Amniotic epithelial cell (primary cell): ENCODE measurements at places on chromosomes 7 and 10.

GRCh38 chr10:42113158-42113450 is 525.3 kb downstream of the ZNF33B start:
- no peak for DNase-seq

DNA sequence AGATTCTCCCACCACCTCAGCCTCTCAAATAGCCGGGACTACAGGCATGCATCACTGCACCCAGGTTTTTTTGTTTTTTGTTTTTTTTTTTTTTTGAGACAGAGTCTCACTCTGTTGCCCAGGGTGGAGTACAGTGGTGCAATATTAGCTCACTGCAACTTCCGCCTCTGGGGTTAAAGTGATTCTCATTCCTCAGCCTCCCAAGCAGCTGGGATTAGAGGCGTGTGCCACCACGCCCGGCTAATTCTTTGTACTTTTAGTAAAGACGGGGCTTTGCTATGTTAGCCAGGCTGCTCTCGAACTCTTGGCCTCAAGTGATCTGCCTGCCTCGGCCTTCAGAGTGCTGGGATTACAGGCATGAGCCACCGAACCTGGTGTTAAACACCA is 107.5 kb upstream of the KIF5B start:
- DNase-seq, result no peak

DNA sequence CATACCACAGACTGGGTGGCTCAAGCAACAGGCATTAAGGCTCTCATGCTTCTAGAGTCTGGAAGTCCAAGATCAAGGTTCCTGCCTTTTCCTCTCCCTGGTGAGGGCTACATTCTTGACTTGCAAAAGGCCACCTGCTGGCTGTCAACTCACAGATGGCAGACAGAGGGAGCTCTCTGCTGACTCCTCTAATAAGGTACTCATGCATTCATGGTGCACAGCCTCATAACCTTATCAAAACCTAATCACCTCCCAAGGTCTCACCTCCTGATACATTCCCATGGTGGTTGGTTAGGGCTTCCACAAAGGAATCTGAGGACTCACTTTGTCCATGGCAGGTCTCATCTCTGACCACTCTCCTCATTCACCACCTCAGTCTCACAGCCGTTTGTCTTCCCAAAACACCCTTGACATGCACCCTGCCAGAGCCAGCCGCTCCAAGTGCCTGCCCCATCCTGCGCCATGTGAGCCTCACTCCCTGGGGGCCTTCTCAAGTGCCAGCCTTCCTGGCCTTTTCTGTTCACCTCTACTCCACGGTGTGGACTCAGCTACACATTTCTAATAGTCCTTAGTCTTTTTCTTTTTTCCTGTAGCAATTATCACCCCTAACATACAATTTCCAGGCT is 400.3 kb upstream of the ADARB2 start:
- no peak for DNase-seq

DNA sequence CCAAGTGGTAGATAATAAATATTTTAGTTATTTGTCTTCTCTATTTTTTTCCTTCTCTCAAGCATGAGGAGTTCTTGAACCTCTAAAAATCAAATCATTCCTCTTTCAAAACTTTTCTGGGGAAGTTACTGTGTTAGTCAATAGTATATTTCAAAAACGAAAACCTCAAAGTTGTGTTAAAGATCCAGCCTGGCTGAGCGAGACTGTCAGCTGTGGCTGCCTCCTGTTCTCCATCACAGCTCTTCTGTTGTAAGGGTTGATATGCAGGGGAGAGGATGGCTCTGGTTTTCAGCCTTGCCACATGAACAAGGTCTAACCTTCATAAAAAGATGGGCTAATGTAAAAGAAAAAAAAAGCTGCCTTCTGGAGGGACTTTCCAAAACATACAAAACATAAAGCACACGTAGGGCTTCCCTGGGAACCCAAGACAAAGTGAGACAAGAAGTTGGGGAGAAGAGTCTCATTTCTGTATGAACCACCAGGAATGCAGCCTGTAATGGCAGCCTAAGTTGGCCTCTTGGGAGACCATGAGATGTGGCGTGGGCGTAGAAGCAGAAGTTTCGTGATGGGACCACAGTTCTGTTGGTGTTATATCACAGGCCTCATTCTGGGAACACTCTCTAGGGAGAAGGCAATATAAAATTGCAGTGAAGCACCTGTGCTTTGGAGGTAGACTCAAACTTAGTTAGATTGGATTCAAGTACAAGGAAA is 77.9 kb upstream of the FHIP2A start:
- no peak for DNase-seq

- no peak for DNase-seq
Measured at GRCh38 chr10:129694691-129695243, 227.7 kb downstream of the MGMT start.

- DNase-seq, result no peak
Measured at GRCh38 chr10:69904533-69904932, 102.8 kb downstream of the COL13A1 start.

- DNase-seq, result no peak
Measured at GRCh38 chr10:80753612-80754011, 215.9 kb downstream of the SH2D4B start.

GRCh38 chr7:7156663-7157062 is 25.7 kb upstream of the C1GALT1 start:
- DNase-seq, result no peak

GRCh38 chr7:8172372-8173354 is 89.3 kb downstream of the ICA1 start:
- DNase-seq, result no peak
